ENCODE measurements at places on chromosomes 3 and 15. TPM values are rescaled to one million over a fixed set of nuclear protein-coding genes. Genes with fewer than 3 reads are reported as not detected.

Gene RARRES1
- not detected for total RNA-seq

Gene PLA2G4F
- total RNA-seq: not detected

Gene ACSBG1
- not detected for total RNA-seq

Gene ABTB1
- total RNA-seq: 29.5 TPM

Gene AADACL2
- total RNA-seq: not detected

Gene WNT5A
- not detected for total RNA-seq

Gene PLA2G4B
- total RNA-seq: 17.0 TPM

Gene SST
- not detected for total RNA-seq

- peaks cover 37% of the 10 kb centered on the region for H3K4me1 ChIP-seq
- no peaks in the 10 kb centered on the region for H3K27me3 ChIP-seq
- peak overlapping the region; percentile 82 for H3K27ac ChIP-seq
- peak; percentile 37 for DNase-seq
- H3K4me3 ChIP-seq: no peak overlapping the region
These were observed 62.5 kb downstream of the MYO5A start for GRCh38 chr15:52466134-52466701.

DNA sequence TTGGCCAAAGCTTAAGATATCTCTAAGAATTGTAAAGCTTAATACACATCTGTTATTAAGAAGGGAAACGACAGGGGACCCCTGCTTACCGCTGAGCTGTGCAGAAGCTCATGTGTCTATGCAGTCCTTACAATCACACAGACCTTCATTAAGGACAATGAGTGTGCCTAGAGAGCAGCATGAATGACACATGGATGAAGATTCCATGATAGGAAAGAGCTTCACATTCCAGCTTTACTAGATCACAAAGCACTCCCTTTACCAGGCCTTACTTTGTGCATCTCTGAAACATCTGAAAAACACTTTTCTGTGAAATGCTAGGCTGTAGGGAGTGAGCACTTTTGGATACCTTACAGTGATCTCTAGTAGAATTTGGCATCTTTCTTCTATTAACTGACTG is 32.0 kb downstream of the RNF168 start:
- H3K36me3 ChIP-seq: peaks cover 43% of the 10 kb centered on the region
- no peak overlapping the region for H3K27ac ChIP-seq
- DNase-seq: no peak
- H3K4me1 ChIP-seq: peaks cover 12% of the 10 kb centered on the region
- H3K27me3 ChIP-seq: no peaks in the 10 kb centered on the region

DNA sequence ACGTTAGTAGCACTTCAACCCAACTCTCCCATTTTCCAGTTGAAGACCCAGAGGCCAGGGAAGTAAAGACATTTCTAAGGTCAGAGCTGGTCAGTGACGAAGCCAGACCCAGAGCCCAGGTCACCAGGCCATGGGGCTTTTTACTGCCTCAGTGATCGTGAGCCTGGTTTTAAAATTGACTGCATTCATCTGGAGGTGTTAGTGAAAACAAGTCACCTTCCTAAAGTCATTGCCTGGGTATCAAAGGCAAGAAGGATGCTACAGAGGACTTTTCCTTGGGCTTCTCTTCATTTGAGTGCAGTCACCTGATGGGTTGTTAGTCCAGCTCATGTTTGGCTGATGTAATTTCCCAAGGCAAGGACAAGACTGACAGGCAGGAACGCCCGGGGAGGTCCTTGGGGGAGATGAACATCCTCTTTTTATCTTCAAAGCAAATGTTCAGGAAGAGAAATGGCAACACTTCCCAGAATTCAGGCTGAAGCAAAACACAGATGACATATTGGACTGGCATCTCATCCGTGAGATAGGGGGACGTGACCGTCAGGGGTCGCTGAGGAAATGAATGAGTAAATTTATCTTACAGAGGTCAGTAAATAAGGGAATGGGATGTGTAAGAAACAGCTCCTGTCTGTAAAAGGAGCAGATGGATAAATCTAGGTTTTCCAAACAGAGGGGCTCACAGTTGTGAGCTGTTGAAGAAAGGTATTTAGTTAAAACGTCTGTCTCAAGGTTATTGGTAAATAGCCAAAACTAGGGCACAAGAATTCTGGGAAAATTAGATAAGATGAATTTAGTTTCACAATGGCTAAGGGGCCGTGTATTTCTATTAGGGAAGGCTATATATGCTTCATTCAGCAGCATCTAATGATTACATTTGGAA is 201.2 kb downstream of the OPA1 start:
- H3K4me3 ChIP-seq: no peak overlapping the region
- no peak overlapping the region for H3K27ac ChIP-seq
- H3K4me1 ChIP-seq: peaks cover 4% of the 10 kb centered on the region
- peaks cover 12% of the 10 kb centered on the region for H3K27me3 ChIP-seq

GRCh38 chr15:48645558-48646330 is at the start of gene FBN1:
Gene FBN1 (minus strand): TSS chr15:48645709. CDS start chr15:48644769, 940 bp downstream.
- peak within 1 kb of the TSS; percentile 72 for H3K4me3 ChIP-seq
- no peak within 1 kb of the TSS for H3K27ac ChIP-seq
- H3K36me3 ChIP-seq: no peaks in the 10 kb centered on the region
- peaks cover 10% of the 10 kb centered on the region for H3K4me1 ChIP-seq
- H3K27me3 ChIP-seq: peaks cover 54% of the 10 kb centered on the region

DNA sequence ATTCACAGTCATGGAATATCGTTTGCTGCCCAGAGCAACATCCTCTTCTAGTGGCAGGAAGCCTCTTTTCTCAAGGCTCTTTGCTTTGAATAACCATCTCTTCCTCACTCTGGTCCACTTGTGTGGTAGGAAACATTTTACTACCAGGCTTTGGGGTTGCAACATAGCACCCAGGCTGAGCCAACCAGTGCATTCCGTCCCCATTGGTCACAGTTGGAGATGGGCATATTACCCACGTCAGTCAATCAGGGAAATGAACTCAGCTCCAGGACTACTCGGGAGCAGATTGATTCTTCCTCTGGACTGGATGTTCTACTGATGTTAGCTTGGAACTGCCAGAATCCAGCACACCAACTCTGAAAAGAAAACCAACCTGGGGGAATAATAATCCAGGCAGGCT is 4.2 kb upstream of the PEX5L start:
- H3K36me3 ChIP-seq: peaks cover 2% of the 10 kb centered on the region
- H3K4me3 ChIP-seq: no peak overlapping the region
- no peak for DNase-seq
- peaks cover 28% of the 10 kb centered on the region for H3K27me3 ChIP-seq
- H3K27ac ChIP-seq: no peak overlapping the region
- H3K4me1 ChIP-seq: peaks cover 7% of the 10 kb centered on the region

DNA sequence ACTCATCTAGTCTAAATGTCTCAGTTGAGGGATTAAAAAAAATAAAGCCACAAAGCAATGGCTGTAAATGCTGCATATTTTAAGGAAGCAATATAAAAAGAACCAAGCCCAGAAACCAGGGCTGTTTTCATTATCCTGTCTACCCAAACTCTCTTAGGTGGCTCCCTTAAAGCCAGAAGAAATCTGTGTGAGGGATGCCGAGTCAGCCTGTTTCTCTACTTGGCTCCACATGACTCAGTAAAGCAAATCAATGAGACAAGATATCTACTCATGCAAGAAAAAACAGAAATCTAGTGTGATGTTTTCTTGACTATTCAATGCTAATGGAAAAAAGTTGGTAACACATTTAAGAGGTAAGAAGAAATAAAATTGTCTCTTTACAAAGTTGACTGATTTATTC is 296.2 kb downstream of the ZBTB20 start:
- H3K4me3 ChIP-seq: no peak overlapping the region
- no peaks in the 10 kb centered on the region for H3K36me3 ChIP-seq
- no peak overlapping the region for H3K27ac ChIP-seq
- no peaks in the 10 kb centered on the region for H3K27me3 ChIP-seq

GRCh38 chr3:4540267-4540666 is 47.1 kb downstream of the ITPR1 start:
- H3K36me3 ChIP-seq: peaks cover 13% of the 10 kb centered on the region
- H3K27ac ChIP-seq: no peak overlapping the region
- no peak for DNase-seq

DNA sequence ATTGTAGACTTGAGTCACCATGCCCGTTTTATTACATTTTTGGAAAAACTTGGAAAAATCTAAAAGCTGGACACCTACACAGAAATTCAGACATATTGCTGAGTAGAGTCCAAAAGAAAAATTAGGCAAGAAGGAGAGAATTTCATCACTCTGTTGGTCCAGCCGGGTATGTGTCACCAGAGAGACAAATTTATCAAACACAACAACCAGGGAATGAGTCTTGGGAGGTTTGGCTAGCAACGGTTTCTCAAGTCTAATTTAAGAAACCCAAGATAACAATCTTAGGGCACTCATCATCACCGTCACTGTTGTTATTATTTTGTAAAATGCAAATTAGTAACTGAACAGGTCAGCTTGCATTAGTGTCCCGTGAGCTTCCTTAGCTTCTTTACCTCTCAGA is 197.5 kb upstream of the C2CD4B start:
- no peak overlapping the region for H3K4me3 ChIP-seq
- no peak for DNase-seq
- H3K4me1 ChIP-seq: no peaks in the 10 kb centered on the region
- no peak overlapping the region for H3K27ac ChIP-seq
- H3K36me3 ChIP-seq: no peaks in the 10 kb centered on the region

GRCh38 chr15:27768732-27769475 is 330.2 kb downstream of the OCA2 start:
- H3K4me3 ChIP-seq: no peak overlapping the region
- no peak for DNase-seq
- no peaks in the 10 kb centered on the region for H3K36me3 ChIP-seq
- H3K4me1 ChIP-seq: no peaks in the 10 kb centered on the region

- H3K27ac ChIP-seq: no peak overlapping the region
- H3K4me3 ChIP-seq: no peak overlapping the region
- H3K36me3 ChIP-seq: no peaks in the 10 kb centered on the region
- no peaks in the 10 kb centered on the region for H3K4me1 ChIP-seq
These were observed 166.7 kb upstream of the SGO1 start for GRCh38 chr3:20352546-20353179.

DNA sequence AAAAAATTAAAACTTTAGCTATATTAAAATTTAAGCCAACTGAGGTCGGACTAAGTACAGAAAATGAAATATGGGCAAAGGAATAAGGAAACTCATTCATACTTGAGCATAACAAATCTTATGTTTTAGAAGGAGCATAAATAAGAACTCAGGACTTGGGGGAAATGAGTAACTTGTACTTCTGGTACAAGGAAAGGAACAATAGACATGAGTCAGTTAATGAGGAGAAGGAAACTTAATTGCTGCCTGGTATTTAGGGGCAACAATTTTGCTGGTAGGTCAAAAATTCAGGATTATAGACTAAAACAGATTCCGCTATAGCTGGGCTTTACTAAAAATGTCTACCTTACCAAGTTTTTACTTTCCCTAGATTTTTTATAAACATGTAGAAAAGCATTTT is 113.1 kb downstream of the MYO5A start:
- no peak for DNase-seq
- no peaks in the 10 kb centered on the region for H3K27me3 ChIP-seq
- peaks cover 3% of the 10 kb centered on the region for H3K4me1 ChIP-seq

- no peak overlapping the region for H3K4me3 ChIP-seq
- peaks cover 60% of the 10 kb centered on the region for H3K36me3 ChIP-seq
- no peaks in the 10 kb centered on the region for H3K27me3 ChIP-seq
These were observed 45.8 kb downstream of the PARP15 start for GRCh38 chr3:122623031-122623829.

DNA sequence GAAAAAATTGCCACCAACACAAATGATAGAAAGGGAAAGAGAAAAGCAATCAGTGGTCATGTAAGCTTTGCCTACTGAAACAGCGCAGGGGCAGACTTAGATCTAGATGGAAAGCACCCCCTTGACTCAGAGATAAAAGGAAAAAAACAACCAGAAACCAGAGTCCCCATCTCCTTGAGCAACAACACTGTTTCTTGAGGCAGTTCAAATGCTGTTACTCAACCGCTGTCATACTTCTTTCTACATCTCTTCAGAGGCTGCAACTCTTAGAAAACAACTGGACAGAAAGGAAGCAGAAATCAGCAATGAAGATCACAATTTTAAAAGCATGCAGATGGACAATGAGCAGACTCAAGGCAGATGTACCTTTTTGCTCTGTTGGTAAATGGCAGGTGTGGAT is 36.5 kb downstream of the FSIP1 start:
- no peak for DNase-seq
- peaks cover 43% of the 10 kb centered on the region for H3K27me3 ChIP-seq
- no peaks in the 10 kb centered on the region for H3K4me1 ChIP-seq
- H3K4me3 ChIP-seq: no peak overlapping the region
- H3K27ac ChIP-seq: no peak overlapping the region
- H3K36me3 ChIP-seq: no peaks in the 10 kb centered on the region

GRCh38 chr3:105805404-105805803 is 63.4 kb downstream of the CBLB start:
- peaks cover 55% of the 10 kb centered on the region for H3K36me3 ChIP-seq
- peaks cover 57% of the 10 kb centered on the region for H3K4me1 ChIP-seq
- no peak overlapping the region for H3K4me3 ChIP-seq
- no peak for DNase-seq

- peaks cover 15% of the 10 kb centered on the region for H3K4me1 ChIP-seq
- H3K27me3 ChIP-seq: no peaks in the 10 kb centered on the region
- peak overlapping the region; percentile 43 for H3K4me3 ChIP-seq
- peaks cover 1% of the 10 kb centered on the region for H3K36me3 ChIP-seq
- peak; percentile 12 for DNase-seq
- H3K27ac ChIP-seq: peak overlapping the region; percentile 44
These were observed 2.5 kb upstream of the USF3 start for GRCh38 chr3:113698956-113699355.

DNA sequence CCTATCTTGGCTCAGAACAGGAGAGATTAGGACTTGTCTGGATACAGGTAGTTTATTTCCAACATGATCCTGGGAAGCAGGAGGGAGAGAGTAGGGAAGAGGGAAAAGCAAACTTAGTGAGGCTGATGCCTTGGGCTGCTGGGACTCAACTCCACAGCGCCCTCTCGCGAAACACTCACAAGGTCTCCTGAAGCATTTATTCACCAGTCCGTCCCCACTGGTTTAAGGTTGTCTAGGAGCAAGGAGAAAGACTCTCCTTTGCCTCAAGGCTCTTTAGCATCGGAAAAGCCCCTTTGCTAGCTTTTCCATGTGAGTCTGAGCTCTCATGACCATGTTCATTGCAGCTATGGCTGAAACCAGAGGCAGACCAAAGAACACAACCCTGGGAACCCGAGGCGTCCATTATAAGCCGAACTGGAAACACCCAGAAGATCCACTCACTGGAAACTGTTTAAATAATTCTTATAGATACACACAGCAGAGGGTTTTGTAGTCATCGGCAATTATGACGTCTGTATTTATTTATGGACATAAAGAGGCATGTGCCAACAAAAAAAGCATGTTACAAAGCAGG is 244.5 kb downstream of the CD47 start:
- peak; percentile 27 for DNase-seq
- H3K4me3 ChIP-seq: no peak overlapping the region
- H3K4me1 ChIP-seq: no peaks in the 10 kb centered on the region
- H3K27me3 ChIP-seq: peaks cover 2% of the 10 kb centered on the region
- H3K27ac ChIP-seq: no peak overlapping the region
- H3K36me3 ChIP-seq: no peaks in the 10 kb centered on the region

DNA sequence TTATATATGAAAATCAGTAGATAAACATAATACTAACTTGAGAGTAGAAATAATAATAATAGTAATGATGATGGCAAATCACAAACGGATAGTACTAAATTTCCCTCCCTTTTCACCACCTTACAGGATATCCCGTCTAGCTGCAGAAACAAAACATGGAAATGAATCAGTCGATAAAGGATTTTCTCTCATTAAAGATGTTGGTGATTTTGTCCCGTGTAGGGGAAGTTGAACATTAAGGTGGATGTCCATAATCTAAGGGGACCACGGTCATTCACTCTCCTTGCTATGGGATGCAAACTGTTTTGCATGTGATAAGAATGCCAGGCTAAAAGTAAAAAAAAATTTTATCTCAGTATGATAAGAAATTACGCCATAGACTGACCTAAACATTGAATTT is 1027.7 kb upstream of the NR2F2 start:
- H3K27ac ChIP-seq: no peak overlapping the region
- H3K27me3 ChIP-seq: peaks cover 23% of the 10 kb centered on the region
- DNase-seq: no peak
- H3K36me3 ChIP-seq: peaks cover 4% of the 10 kb centered on the region
- H3K4me3 ChIP-seq: no peak overlapping the region

All from activated CD4-positive, alpha-beta T cell treated with anti-CD3 and anti-CD28 coated beads, Interleukin-2, amount 10 ng/mL, durations not matched to agents 7 days and 5 days (primary cell).